ENCODE measurements at places on chromosomes 16 and 17.

DNA sequence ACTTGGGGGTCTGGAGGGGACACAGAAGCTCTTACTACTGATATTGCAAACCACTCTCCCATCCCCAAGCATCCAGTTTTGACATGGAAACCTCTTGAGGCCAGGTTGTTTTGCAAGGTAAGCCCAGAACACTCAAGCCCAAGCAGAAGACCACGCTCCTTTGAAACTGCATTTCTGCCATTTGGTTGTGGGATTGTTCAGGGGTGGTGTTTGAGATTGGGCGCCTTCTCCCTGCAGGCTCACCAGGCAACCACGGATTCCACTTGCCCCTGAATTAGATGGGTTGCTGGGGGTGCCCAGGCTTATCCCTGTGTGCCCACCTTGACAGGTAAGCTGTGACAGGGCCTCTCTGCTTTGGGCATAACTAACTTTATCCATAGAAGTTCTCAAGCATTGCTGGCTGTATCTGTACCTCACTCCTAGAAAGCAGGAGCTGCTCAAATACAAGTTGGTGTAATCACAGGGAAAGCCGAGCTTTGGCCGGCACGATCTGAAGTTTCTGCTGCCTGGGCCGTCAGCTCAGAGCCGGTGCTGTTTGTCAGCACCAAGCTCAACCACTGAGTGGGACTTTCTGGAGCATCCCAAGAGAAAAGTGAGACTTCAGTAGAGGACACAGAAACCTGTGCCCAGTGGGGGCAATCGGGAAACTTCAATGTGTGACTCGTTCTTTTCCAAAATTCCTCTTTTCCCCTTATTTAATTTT lies 93.6 kb downstream of the CYLD start:
- no peak for DNase-seq

GRCh38 chr17:48568499-48569239 lies 9.5 kb downstream of the HOXB4 start:
- no peak for DNase-seq

DNA sequence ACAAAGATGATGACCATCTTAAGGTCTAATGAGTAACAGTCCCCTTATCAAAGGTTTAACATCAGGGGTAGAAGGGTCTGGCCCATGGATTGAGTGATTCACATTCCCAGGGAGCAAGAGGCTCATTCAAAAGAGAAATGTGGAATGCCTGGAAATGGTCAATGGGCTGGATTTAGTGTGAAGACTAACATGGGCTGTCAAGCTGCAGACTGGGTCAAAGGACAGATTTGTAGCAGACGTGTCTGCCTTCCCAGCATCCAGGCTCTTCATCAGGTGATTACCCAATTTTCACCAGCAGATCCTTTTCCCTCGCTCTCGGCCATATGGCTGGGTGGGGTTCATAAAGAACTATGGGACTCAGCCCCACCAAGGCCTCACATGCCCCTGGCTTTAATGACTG lies 26.8 kb downstream of the DCUN1D3 start:
- no peak for DNase-seq

GRCh38 chr17:56320443-56320842 lies 167.2 kb downstream of the ANKFN1 start:
- DNase-seq, result no peak

DNA sequence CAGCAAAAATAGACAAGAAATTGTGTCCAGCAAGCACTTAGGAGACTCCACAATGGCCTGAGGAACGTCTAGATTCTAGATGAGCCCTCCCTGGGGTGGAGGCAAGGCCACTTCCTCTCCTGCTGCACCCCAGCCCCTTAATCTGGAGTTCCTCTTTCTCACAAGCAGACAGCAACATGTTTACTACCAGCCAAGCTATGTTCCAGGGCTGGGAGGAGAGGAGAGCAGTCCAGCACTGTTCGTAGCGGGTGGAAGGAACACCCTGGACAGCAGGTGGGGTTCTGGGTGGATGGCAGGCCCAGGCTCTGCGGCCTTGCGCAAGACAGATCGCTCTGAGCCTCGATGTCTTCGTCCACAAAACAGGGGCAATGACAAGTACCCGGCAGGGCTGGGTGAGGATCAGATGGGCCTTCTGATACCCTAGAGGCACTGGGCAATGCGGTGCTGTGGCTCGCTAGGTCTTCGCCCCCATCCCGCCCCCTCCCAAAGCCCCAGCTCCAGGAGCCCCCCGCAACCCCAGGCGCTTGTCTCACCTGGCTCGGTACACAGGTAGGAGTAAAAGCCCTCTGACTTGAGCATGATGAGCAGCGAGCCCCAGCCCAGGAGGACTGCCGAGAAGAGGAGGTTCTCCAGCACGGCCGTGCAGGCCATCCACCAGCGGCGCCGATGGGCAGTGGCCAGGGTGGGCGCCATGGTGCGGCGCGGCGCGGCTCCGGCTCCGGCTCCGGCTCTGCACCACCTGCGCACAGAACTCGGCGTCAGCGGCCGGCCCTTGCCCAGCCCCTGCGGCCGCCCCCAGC lies 1.3 kb downstream of the SLC43A2 start:
- no peak for DNase-seq

DNA sequence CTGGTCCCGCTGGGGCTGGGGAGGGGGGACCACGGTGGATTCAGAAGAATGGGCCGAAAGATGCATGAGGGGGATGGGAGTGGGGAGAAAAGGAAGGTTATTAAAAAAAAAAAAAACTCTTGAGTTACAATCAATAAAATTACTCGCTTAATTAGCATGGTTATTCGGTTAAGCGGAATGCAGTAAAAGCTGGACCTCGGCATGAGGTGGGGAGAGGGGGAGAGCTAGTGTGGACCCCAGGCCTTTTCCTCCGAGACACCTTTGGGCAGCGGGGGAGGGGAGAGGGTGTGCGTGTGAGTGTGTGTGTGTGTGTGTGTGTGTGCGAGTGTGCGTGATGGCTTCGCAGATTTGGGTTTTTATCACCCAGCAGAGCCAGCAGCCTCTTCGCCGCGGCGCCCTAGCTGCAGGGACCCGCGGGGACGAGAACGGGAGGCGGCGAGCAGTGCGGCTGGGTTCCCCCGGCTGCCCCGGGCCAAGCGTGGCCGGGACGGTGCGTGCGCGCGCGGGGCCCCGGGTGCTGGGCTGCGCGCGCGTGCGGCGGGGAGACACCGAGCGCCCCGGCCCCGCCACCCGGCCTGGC lies 3.7 kb downstream of the BAHCC1 start:
- DNase-seq, result no peak

DNA sequence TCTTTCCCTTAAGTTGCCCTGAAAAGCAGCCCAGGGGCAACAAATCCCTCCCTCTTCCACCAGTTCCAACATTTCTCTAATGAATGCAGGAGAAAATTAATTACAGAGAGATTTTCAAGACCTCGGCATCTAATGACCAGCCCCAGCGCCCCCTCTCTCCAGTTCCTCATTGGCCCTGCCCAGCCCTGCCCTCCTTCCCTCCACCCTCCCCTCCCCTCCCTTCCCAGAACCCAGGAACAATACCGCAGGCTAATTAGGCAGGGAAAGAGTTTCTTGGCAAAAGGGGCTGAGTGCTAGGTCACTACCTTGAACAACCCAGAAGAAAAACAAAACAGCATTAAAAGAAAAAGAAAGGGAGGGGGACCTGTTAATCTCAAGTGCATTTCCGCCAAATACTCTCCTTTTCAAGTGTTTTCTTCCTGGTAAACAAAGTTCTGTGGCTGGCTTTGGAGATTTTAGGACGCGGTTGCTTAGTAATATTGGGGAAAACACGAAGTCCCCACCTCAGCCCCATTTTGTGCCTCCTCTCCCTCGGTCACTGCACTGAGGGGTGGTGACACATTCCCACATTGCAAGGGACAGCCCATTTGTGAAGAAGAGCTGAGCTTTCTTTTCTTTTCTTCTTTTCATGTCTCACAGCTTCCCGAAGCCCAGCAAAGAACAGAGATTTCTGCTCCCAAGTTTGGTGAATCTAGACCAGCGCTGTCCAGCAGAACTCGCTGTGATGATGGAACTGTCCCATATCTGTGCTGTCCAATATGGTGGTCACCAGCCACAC lies 215.4 kb downstream of the SOX9 start:
- DNase-seq, result peak; percentile 43

GRCh38 chr17:79513820-79514535 lies 96.9 kb downstream of the RBFOX3 start:
- DNase-seq, result no peak

DNA sequence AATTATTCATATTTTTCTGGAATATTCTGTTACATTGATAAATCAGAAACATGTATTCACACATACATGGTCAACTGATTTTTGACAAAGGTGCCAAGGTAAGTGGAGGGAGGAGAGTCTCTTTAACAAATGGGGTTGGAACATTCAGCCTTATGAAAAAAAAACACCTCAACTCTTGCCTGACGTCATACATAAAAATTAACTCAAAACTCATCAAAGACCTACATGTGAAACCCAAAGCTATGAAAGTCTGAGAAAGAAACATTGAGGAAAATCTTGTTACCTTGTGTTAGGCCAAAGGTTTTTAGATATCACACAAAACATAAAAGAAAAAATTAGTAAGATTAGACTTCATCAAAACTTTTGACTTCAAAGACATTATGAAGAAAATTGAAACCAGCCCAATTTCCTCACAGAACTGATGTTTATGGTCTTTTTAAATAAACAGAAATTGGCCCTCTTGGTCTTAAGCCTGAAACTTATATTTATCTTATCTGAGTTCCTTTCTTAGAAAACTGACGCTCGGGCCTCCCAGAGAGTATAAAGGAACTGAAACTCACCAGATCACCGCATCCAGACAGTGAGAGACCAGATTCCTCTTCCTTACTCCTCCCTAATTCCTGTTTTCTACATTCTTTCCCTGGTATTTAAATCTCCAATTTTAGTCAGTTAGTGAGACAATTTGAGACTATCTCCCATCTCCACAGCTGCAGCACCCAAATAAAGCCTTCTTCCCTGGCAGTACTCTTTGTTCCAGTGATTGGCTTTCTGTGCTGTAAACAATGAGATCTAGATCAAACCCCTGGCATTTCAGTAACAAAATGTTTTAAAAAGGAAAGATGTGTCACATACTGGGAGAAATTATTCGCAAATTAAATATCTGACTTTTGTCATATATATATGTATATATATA lies 4.0 kb downstream of the HYDIN start:
- no peak for DNase-seq

GRCh38 chr17:59830007-59830630 lies 62.6 kb downstream of the TUBD1 start:
- no peak for DNase-seq

GRCh38 chr16:56675685-56676210 lies 6.1 kb downstream of the MT1H start:
- DNase-seq, result no peak

GRCh38 chr16:67917140-67917851 lies 14.4 kb downstream of the CTRL start:
- no peak for DNase-seq

GRCh38 chr17:21246698-21247097 lies 6.5 kb downstream of the NATD1 start:
- no peak for DNase-seq

- peak; percentile 27 for DNase-seq
Measured at GRCh38 chr16:50146479-50147435, 6.3 kb upstream of the TENT4B start.

DNA sequence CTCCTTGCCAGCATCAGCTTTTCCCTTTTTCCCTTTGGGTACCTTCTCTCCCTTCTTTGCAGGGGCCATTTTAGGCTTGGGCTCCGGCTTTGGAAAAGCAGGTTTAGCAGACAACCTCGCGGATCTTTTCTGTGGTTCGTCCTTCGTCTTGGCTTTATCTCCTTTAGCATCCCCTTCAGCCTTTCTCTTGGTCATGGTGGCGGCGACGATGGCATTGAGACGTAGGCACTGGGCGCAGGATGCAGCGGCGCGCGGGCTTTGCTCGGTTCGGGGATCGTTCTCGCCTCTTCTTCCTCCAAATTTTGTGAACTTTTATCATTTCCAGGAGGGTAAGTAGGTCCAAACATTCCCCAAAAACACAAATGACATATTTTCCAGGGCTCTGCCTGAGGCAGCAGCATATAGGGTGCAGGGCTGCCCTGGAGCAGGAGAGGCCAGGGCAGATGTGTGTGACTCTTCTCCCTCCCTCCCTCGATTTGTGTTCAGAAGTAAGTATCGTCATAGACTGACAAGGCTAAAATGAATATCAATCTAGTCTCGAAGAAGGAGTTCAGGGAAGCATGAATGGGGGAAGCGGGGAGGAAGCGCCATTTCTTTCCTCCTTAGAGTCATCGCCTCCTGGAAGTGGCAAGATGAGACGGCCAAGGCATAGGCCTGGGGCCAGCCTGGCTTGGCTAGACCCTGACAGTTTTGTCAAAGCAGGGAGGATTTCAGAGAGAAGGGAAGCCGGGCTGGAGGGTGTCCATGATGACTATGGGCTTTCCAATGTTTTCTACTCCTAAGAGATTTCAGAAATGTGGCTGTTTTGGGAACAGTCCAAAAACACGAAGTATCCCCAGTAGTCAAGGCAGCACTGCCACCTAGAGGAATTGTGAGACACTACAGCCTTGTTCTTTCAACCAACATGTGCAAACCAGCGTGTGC lies 13.2 kb downstream of the CHCT1 start:
- DNase-seq, result peak; percentile 55

DNA sequence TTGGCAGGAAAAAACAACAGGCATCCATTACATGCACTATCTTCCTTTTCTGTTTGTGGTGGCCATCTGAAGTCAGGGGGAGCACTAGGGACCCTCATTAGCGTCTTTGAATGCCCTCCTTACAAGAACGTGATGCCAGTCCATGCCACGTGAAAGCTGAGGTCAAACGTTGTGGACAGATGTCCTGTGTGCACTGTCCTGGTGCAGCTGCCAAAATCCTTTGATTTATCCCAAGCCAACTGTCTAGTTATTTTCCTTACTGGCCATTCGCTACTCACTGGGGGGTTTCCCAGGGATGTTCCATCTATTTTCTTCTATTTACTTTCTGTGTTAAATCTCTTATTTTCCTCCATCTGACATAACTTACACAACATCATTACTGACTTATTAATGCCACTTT lies 135.7 kb downstream of the ABCA8 start:
- no peak for DNase-seq

- DNase-seq, result no peak
Measured at GRCh38 chr17:8502126-8502525, 66.4 kb downstream of the NDEL1 start.

- no peak for DNase-seq
Measured at GRCh38 chr16:85200471-85201278, 88.4 kb upstream of the CIBAR2 start.
